ENCODE measurements at places on chromosomes 6 and 20. TPM values are rescaled to one million over a fixed set of nuclear protein-coding genes. Genes with fewer than 3 reads are reported as not detected.

OOEP gene
- total RNA-seq: 0.69 TPM

- no peaks in the 10 kb centered on the region for H3K4me1 ChIP-seq
- no peak overlapping the region for H3K4me3 ChIP-seq
- H3K36me3 ChIP-seq: no peaks in the 10 kb centered on the region
- H3K27ac ChIP-seq: no peak overlapping the region
- no peaks in the 10 kb centered on the region for H3K27me3 ChIP-seq
- DNase-seq: no peak
These were observed 209.7 kb downstream of the TBX18 start for GRCh38 chr6:84554706-84555105.

C6orf118 gene
- total RNA-seq: 1.7 TPM

GRCh38 chr6:72042088-72042487, 155.7 kb downstream of the RIMS1 start:
- no peak overlapping the region for H3K27ac ChIP-seq
- no peaks in the 10 kb centered on the region for H3K36me3 ChIP-seq
- H3K4me1 ChIP-seq: no peaks in the 10 kb centered on the region
- no peaks in the 10 kb centered on the region for H3K27me3 ChIP-seq
- H3K4me3 ChIP-seq: no peak overlapping the region

DNA sequence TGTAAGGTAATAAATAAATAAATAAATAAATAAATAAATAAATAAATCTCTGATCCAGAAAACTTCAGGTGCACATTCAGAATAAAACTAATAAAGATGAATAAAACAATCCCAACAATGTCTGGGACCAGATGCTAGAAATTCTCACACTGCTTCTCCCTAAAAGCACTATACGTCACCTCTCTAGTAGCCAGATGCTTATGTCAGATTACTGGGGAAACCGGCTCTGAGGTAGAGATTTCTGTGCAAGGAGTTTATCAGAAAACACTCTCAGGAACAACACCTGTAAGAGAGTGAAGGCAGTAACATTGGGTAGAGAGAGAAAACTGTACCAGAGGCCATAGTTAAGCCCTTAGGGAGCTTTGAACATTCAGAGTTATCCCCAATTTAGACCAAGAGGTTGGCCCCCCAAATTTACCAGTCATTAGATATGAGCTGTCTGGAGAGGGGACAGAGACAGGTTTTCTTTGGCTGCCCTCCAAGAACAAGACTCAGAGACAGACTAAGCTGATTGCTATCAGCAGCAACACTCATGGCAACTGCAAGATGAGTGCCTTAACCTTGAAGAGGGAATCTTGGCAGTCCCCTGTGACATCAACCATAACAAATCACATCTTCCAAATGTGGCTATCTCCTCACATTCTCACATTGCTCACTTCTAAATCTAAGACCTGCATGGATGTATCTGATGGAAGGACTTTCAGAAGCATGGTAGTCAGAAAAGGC, 151.2 kb upstream of the BMP5 start:
- no peaks in the 10 kb centered on the region for H3K4me1 ChIP-seq
- no peaks in the 10 kb centered on the region for H3K27me3 ChIP-seq
- H3K27ac ChIP-seq: no peak overlapping the region
- no peak overlapping the region for H3K4me3 ChIP-seq

RBM24 gene
- 3.1 TPM for total RNA-seq

BCAS4 gene
- total RNA-seq: 3.3 TPM

GRCh38 chr20:24164360-24164759, 175.8 kb upstream of the GGTLC1 start:
- no peak overlapping the region for H3K27ac ChIP-seq
- H3K27me3 ChIP-seq: no peaks in the 10 kb centered on the region
- H3K4me1 ChIP-seq: no peaks in the 10 kb centered on the region
- DNase-seq: no peak
- no peaks in the 10 kb centered on the region for H3K36me3 ChIP-seq

- H3K27me3 ChIP-seq: no peaks in the 10 kb centered on the region
- no peaks in the 10 kb centered on the region for H3K4me1 ChIP-seq
- no peak for DNase-seq
- no peak overlapping the region for H3K27ac ChIP-seq
These were observed 696.7 kb downstream of the PTPRT start for GRCh38 chr20:42493001-42493400.

DNA sequence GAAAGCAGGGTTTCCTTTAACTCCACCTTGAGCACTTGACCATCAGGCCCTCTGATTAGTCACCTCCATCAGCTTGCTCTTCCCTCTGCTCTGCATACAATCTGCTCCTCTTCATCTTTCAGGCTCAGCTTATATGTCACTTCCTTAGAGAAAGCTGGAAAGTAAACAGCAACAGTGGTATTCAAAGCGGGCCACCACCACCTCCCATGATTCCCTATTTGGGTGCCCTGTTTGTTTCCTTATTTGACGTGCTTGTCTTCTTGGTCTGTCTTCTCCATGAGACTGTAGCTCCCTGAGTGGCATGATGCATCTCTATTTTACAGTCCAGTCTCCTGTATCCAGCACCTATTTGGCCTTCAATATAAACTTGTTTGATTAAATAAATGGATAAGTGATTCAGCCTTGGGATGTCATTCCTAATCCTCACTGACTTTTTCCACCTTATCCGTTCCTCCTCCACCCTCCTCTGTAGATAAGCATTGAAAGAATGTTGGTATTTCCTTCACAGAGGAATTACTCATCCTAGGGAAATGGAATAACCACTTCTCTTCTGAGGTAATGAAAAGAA, 102.8 kb upstream of the SGK1 start:
- H3K4me1 ChIP-seq: peaks cover 4% of the 10 kb centered on the region
- H3K4me3 ChIP-seq: no peak overlapping the region
- H3K27me3 ChIP-seq: no peaks in the 10 kb centered on the region

- no peaks in the 10 kb centered on the region for H3K4me1 ChIP-seq
- H3K4me3 ChIP-seq: no peak overlapping the region
- no peaks in the 10 kb centered on the region for H3K36me3 ChIP-seq
- no peak for DNase-seq
- no peak overlapping the region for H3K27ac ChIP-seq
These were observed 144.7 kb downstream of the RALGAPA2 start for GRCh38 chr20:20567712-20568111.

SIRPG gene
- 0.23 TPM for total RNA-seq

GRCh38 chr6:142542704-142543233, 241.0 kb downstream of the ADGRG6 start:
- no peaks in the 10 kb centered on the region for H3K36me3 ChIP-seq
- H3K4me1 ChIP-seq: no peaks in the 10 kb centered on the region
- H3K4me3 ChIP-seq: no peak overlapping the region

DNA sequence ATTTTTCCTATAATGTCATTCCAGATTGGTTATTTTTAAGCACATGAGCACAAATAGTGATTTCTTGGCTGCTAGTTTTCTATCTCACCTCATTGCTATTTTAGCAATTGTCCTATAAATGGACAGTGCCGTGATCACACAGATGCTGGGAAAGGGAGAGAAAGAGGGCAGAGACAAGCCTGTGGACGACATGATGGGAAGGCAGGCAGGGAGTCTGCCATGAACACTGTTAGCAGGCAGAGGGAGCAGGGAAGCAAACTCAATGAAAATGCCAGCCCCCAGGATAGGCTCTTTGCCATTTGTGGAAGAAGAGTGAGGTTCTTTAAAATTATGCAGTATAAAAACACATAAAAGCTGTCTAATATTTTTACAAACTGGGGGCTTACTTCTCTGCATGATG, 96.8 kb downstream of the ADTRP start:
- H3K36me3 ChIP-seq: no peaks in the 10 kb centered on the region
- no peak overlapping the region for H3K27ac ChIP-seq
- DNase-seq: no peak

DNA sequence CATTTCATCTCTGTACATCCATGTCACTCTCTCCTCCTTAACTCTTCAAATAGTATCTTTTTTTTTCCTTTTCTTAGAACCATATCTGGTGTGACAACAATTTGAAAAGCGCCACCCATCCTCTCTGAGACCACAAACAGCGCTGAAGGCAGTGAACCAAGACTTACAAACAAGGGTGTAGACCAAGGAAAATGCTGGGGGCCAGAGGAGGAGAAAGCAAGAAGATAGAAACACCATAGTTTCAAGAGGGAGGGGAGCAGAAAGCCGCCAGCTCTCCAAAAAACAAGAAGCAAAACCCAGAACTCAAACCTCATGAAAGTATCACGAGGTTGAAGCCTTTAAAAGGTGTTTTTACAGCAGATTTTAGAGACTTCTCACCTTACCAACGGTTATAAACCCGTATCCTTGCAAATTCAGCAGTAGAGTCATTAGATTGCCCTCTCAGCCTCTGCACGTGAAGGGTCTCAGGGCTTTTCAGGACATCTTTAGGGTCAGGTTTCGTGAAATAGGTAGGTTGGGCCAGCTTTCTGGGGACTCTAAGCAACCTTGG, 13.3 kb upstream of the RIPOR2 start:
- no peaks in the 10 kb centered on the region for H3K36me3 ChIP-seq
- no peak for DNase-seq
- H3K27ac ChIP-seq: no peak overlapping the region
- H3K27me3 ChIP-seq: no peaks in the 10 kb centered on the region
- H3K4me3 ChIP-seq: no peak overlapping the region

GRCh38 chr20:56752274-56752673, 123.2 kb downstream of the TFAP2C start:
- no peak overlapping the region for H3K27ac ChIP-seq
- H3K27me3 ChIP-seq: no peaks in the 10 kb centered on the region
- no peaks in the 10 kb centered on the region for H3K4me1 ChIP-seq
- H3K4me3 ChIP-seq: no peak overlapping the region
- H3K36me3 ChIP-seq: no peaks in the 10 kb centered on the region

DNA sequence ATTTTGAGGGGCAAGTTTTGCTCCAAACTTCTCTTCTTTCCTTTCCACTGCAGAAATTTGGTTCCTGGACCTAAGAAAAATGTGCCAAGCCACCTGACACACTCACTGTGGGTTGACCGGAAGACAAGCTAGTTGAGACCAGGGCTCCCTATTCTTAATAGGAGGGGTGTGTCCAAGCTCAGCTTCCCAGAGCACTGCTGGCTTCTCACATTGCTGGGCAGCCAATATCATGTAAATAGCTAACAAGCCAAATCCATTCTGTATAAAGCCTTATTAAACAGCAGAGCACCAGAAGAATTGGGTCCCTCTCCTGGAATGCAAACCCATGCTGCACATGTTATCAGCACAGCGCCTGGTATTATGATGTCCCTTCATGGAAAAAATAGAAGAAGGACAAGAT, 17.0 kb upstream of the SAMD3 start:
- no peaks in the 10 kb centered on the region for H3K4me1 ChIP-seq
- no peaks in the 10 kb centered on the region for H3K36me3 ChIP-seq
- no peak overlapping the region for H3K27ac ChIP-seq
- no peaks in the 10 kb centered on the region for H3K27me3 ChIP-seq
- no peak overlapping the region for H3K4me3 ChIP-seq
- no peak for DNase-seq

DEF6 gene
- total RNA-seq: 2.3 TPM

DNA sequence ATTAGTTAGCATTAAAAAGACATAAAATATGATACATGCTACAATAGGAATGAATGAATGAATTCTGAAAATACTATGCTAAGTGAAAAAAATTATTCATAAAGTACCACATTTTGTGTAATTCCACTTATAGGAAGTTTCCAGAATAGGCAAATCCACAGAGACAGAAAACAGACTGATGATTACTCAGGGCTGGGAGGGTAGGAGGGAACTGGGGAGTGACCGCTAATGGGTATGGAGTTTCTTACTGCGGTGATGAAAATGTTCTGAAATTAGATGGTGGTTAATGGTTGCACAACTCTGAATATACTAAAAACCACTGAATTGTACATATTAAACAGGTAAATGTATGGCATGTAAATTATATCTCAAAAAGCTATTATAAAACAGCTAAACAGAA, 22.6 kb downstream of the FERMT1 start:
- no peaks in the 10 kb centered on the region for H3K27me3 ChIP-seq
- H3K4me3 ChIP-seq: no peak overlapping the region
- H3K36me3 ChIP-seq: no peaks in the 10 kb centered on the region
- no peaks in the 10 kb centered on the region for H3K4me1 ChIP-seq

GRCh38 chr6:127496471-127496870, 22.7 kb downstream of the MTCL3 start:
- DNase-seq: no peak
- H3K36me3 ChIP-seq: no peaks in the 10 kb centered on the region
- H3K4me1 ChIP-seq: no peaks in the 10 kb centered on the region

OSTM1 gene
- 55.5 TPM for total RNA-seq

DNA sequence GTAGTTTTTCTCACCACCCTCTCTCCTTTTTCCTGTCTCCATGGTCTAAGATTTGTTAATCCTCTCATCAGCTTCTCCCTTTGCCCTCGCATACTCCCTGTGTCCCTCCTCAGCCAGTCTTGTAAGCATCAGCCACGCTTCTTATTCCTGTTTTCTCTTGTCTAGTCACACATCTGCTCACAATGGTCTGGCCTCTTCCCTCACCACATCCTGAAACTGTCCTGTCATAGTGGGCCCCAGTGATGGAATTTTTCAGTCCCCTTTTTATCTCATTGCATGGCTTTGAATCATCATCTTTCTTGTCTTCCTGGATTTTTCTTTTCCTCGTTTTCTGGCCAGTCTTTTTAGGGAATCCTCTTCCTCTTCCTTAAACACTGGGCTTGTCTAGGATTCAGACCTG, 57.2 kb downstream of the GFRA4 start:
- H3K4me1 ChIP-seq: no peaks in the 10 kb centered on the region
- H3K27ac ChIP-seq: no peak overlapping the region

COX4I2 gene
- 1.9 TPM for total RNA-seq

GRCh38 chr6:151974061-151974617, 166.7 kb downstream of the ESR1 start:
- H3K27ac ChIP-seq: no peak overlapping the region
- no peak for DNase-seq
- no peaks in the 10 kb centered on the region for H3K36me3 ChIP-seq
- no peak overlapping the region for H3K4me3 ChIP-seq

- H3K27ac ChIP-seq: no peak overlapping the region
- H3K4me3 ChIP-seq: peak overlapping the region; percentile 15
- H3K4me1 ChIP-seq: peaks cover 9% of the 10 kb centered on the region
- H3K36me3 ChIP-seq: no peaks in the 10 kb centered on the region
- H3K27me3 ChIP-seq: peaks cover 4% of the 10 kb centered on the region
These were observed 593 bp upstream of the COL9A3 start for GRCh38 chr20:62816031-62816883.

GRCh38 chr20:18255526-18255925, 32.8 kb upstream of the ZNF133 start:
- H3K4me1 ChIP-seq: no peaks in the 10 kb centered on the region
- no peak overlapping the region for H3K4me3 ChIP-seq
- no peaks in the 10 kb centered on the region for H3K27me3 ChIP-seq
- H3K27ac ChIP-seq: no peak overlapping the region
- no peaks in the 10 kb centered on the region for H3K36me3 ChIP-seq

TRIM10 gene
- total RNA-seq: not detected

- H3K36me3 ChIP-seq: no peaks in the 10 kb centered on the region
- DNase-seq: no peak
- H3K27me3 ChIP-seq: no peaks in the 10 kb centered on the region
- H3K4me3 ChIP-seq: no peak overlapping the region
These were observed 405.4 kb downstream of the PREX1 start for GRCh38 chr20:48422242-48422960.

- no peak overlapping the region for H3K4me3 ChIP-seq
- H3K36me3 ChIP-seq: peaks cover 3% of the 10 kb centered on the region
- no peak for DNase-seq
- no peak overlapping the region for H3K27ac ChIP-seq
- H3K27me3 ChIP-seq: no peaks in the 10 kb centered on the region
These were observed 31.6 kb downstream of the AHI1 start for GRCh38 chr6:135465903-135466302.
